ENCODE measurements at places on chromosomes 13 and 19.
A peak's percentile ranks its signal among the peaks of the same experiment; 100 is the strongest.

- no peak for DNase-seq
These were observed 512.1 kb downstream of the IRS2 start for GRCh38 chr13:109274188-109274821.

DNA sequence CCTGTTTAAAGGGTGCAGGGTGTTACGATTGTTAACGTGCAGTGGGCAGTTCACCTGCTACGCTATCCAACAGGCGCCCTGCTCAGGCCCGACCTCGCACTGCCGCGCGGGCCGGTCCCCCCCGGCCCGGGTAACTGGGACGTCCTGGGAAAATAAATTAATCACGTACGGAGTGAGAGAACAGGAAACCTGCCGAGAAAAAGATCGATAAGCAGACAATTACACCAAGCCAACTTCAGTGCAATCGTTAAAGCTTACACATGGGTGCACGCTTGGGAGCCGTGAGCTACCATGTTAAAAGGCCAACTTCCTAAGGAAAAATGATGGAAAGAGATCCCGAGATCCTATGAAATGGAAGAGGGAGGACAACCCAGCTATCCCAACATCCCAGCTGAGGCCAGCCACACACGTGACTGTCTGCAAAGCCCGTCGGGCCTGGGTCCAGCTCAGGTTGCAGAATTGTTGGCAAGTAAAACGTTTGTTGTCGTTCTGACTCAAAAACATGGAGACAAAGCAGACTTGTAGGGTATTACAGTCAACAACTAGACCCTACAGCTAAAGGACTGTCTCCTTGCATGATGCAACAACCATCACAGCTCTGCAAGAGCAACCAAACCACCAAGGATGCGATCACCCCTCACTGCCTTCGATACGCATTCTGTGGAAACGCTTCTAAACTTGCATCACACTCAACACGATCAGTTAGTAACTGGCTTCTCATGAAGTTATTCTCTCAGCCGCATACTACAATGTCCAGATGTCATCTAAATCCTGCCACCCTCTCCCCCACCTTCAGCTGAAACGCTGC lies 741 bp upstream of the TUBGCP3 start:
- no peak for DNase-seq

- DNase-seq: no peak
These were observed 236.0 kb downstream of the PCDH9 start for GRCh38 chr13:66994097-66994496.

DNA sequence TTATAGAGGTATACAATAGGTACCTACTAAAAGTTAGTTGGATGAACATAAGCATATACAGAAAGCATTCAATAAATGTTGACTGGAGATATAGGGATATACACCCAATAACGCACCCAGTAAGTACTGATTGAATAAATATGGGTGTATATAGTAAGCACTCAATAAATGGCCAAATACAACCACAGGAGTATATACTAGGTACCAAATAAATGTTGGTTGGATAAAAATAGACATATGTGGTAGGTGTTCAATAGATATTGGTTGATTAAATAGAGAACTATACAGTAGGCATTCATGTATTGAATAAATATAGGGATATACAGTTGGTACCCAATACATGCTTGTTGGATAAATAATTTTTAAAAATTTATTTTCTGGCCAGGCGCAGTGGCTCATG lies 9.4 kb downstream of the ANGPTL8 start:
- DNase-seq: no peak

- DNase-seq: no peak
These were observed 40.5 kb upstream of the POMP start for GRCh38 chr13:28618230-28618994.

DNA sequence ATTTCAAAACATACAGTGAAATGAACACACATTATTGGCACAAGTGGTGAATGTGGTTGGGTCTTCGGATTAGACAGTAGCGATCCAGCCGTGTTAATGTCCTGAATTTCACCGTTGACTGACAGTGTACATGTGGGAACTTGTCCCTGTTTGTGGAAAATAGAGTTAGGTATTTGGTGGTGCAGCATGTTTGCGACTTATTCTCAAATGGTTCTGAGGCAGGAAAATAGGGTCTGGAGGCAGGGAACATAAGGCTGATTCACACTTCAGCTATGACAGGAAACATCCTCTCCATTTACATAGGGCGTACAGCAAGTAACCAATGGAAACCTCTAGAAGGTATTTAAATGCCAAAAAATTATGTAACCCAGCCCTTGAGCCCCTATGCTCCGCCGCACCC lies 4.2 kb downstream of the LGALS7B start:
- no peak for DNase-seq

GRCh38 chr13:100506600-100507422 lies 81.8 kb downstream of the GGACT start:
- DNase-seq: no peak

GRCh38 chr19:8108560-8109445 lies 40.6 kb downstream of the FBN3 start:
- no peak for DNase-seq

DNA sequence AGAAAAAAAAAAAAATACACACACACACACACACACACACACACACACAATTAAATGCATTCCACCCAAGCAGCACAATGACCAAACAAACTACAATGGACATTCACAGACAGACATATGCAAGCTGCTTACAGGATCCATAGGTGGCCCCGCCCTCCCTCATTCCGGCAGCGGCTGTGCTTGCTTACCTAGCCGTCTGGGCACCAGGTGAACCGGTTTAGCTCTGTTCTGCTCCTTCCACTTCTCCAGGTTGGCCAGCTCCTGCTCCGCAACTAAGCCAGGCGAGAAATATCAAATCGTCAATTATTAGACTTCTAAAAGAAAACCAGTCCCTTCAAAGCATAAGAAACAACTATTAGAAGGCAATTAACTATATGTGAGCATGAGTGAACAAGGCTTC lies 23.1 kb downstream of the EPSTI1 start:
- no peak for DNase-seq

DNA sequence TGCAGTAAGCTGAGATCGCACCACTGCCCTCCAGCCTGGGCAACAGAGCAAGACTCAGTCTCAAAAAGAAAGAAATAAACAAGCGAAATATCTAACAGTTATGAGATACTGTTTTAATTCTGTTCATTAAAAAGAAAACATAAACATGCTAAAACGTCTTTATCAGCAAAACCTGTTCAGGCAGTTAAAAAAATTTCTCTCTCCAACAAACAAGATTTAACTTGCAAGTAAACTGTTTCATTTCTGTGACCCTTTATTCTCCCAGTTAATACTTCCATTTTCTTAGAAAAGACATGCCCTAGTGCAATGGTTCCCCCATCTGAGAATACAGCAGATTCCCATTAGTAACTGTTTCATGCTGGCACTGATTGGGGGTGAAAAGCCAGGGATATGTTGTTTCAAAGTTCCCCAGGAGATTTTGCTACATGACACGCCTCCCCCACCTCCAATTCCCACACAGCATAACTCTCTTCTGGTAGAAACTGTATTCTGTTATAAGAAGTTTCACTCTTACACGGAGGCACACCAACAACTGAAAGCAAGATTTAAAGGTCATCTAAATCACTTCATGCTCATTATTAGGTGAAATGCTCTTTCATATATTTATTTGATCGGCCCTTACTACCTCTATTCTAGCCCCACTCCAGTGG lies 24.4 kb downstream of the ELF1 start:
- DNase-seq: no peak

GRCh38 chr13:97757807-97758206 lies 195.7 kb upstream of the IPO5 start:
- DNase-seq: no peak

DNA sequence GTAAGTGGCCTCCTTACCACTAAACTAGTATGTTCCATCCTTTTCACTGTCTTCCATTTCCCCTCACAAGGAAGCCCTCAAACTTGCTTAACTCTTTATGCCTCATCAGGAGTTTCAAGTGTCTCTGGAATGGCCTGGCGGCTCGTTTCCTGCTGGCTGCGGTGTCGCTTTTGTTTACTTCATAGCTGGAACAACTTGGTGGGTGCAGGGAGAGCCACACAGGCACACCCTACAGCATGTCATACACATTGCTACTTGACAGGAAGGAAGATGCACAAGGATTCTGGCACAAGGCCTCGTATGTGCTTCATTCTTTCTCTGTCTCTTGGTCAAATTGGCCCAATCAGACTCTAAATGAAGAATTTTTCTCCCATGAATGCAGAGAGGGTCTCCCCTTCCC lies 488.3 kb downstream of the FOXO1 start:
- no peak for DNase-seq

- DNase-seq: no peak
These were observed 14.5 kb upstream of the ZBTB32 start for GRCh38 chr19:35689836-35690235.

DNA sequence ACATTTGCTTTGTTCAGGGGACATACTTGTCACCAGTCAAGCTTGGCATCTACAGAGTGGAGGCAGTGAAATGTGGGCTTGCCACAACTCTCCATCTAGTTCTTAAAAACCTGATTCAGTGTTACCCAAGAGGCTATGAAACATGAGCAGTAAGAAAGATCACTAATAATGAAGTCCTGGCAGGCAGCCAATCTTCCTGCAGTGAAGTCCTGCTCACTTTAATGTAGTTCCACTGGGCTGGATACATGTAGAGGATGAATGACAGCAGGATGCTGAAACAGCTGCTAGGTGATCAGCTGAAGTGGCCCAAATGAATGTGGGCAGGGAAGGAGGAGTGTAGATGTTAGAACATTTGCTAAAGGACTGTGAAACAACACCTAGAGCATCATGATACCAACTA lies 1213.1 kb downstream of the OLFM4 start:
- DNase-seq: no peak

DNA sequence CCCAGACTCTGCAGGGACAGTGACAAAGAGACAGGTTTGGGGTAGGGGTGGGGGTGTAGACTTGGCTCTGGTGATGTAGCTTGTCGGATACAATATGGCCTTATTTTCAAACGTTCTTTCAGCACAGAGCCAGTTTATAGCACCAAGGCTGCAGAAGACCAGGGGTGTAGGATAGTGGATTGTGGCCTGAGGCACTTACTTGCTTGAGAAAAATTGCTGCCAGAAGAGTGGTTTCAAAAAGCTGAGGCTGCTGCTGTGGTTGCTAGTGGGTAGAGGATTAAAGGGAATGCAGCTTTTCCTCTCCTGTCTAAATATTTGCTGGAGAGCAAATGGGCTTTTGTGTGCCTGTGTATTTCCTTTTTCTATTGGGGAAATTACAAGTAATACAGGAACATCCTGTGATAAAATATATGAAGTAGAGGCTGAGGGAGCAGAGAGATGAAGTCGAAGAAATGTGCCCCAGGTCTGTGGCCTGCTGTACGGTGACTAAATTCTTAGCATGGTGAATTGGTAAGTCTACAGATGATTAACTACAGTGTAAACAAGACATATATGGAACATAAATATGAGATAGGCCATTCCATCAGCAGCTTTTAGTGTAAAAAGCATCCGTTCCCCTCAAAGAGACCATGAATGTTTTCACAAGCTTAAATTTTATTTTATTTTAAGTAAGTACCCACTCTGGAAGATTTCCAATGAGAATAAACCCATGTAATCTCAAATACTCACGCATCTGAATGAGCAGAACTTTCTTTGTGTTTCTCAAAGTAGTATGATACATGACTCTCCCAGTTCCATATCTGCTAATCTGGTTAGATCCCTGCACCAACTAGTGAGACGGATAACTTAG lies 112.9 kb downstream of the LRCH1 start:
- DNase-seq: no peak

- no peak for DNase-seq
These were observed 7.0 kb downstream of the CUL4A start for GRCh38 chr13:113216254-113217048.

- no peak for DNase-seq
These were observed 35.7 kb downstream of the NHLRC3 start for GRCh38 chr13:39073983-39074382.

GRCh38 chr13:91632086-91632485 lies 233.7 kb downstream of the GPC5 start:
- DNase-seq: no peak

- DNase-seq: no peak
These were observed 2.1 kb upstream of the GRWD1 start for GRCh38 chr19:48443731-48444128.

GRCh38 chr13:32019612-32020233 lies 11.9 kb upstream of the FRY start:
- peak; percentile 7 for DNase-seq

DNA sequence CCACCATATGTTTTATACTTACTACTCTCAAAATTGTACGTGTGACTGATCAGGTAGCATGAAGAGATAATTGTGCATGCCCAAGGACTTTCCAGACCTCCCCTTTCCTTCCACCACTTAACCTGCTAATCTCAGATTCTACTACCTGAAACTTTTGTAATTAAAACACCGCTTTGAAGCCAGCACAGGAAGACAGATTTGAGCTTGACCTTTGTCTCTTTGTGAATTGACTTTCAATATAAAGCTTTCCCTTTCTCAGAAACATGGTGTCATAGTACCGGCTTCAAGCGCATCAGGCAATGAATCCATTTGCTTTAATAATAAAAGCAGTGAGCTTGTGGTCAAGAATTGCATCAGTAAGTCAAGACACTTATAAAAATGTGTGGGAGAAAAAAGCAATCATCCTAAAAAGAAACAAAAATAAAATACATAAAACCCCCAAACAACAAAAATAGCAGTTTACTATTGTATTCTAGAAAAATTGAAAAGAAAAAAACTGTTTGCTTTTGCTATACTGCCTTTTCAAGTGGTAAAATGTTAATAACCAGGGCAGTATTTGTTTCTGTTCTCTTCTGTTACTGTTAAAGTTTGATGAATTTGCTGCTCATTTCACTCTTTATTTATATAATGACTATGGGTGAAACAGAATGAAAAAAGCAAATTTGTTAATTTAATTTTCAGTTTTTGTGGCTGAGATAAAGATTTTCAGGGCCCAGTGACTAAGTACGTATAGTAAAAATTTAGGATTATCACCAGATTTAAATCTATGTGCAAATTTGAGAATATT lies 2075.3 kb downstream of the PCDH9 start:
- no peak for DNase-seq

- DNase-seq: no peak
These were observed 14.8 kb downstream of the DOCK9 start for GRCh38 chr13:98962901-98963590.

GRCh38 chr19:39199025-39199424 lies 2.3 kb downstream of the NCCRP1 start:
- no peak for DNase-seq

DNA sequence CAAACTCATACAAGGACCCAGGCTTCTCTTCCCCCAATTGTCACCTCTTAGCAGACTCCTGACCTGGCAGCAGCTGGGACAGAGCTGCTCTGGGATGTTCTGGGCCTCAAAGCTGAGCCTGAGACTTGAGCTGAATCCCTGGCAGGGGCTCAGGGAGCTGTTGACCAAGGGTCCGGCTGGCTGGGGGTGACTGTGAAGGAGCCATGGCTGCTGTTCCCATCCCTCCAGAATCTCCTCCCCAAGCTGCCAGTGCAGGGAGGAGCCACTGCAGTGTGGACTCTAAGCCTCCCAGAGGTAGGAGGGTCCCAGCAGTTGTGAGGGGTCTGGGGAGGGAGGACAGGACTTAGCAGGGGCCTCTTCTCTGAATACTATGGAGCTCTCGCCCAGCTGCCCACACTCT lies 2.2 kb downstream of the SIGLEC6 start:
- DNase-seq: no peak

Data from central memory CD4-positive, alpha-beta T cell (primary cell).